NCI-H526 (cell line): ENCODE measurements at places on chromosomes 11 and 22.

GRCh38 chr11:103317118-103317517 is 207.9 kb downstream of the DYNC2H1 start:
- no peak for DNase-seq

DNA sequence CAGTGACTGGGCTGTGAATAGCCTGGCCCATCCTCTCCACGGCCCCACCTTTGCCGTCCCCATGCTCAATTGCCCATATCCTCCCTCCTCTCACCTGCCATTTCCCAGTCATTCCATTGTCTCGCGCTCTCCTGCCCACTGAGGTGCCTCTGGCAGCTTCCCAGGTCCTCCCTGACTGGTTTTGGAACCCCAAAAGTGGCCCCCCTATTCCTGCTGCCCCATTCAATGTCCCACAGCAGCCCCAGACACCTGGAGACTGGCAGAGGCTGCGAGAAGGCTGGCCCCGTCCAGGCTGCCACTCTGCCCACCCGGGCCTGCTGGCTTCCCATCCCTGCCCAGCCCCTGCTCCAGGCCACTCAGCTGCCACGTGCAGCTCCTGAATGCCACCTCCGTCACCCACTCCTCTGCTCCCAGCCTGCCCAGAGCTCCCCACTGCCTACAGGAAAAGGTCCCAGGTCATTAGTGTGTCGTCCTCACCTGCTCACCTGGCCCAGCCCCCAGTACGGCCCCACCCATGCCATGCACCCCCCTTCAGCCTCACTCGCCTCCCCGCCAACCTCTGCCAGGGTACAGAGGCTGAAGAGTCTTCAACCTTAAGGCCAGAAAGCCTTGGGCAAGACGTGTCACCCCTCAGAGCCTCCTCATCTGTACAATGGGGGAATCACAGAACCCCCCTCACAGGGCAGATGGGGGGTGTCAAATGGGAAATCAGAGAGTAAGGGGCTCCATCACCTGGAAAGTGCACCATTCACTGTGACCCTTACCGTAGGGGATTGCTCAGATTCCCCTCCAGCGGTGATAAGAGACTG is 37.5 kb downstream of the KCNJ4 start:
- DNase-seq: no peak

- no peak for DNase-seq
Observed at GRCh38 chr11:98616098-98616655, 404.6 kb upstream of the CNTN5 start.

DNA sequence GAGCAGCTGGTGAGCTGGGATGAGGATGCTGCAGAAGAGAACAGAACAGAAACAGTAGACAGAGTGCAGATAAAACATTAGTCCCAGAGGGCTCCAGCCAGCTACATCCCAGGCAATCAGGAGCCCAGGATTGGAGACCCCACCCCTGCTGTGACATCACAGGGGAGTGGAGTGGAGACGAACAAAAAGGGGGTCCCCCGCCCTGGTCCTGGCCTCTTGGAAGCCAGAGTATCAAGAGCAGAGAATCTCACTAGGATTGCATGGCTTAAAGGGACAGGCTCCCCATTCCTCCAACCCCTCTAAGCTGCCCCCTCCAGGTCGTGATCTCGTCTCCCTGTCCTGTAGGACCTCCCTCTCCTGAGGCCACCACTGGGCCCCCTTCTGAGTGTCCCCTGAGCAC is at the start of gene P2RX3:
Gene P2RX3, plus strand, starts transcription at position 211 of the 400 bp plus-strand sequence. CDS start 199 bp downstream, outside the sequence.
- no peak for DNase-seq

- DNase-seq: no peak
Observed at GRCh38 chr11:56950510-56950909, 38.2 kb upstream of the OR5AK2 start.

DNA sequence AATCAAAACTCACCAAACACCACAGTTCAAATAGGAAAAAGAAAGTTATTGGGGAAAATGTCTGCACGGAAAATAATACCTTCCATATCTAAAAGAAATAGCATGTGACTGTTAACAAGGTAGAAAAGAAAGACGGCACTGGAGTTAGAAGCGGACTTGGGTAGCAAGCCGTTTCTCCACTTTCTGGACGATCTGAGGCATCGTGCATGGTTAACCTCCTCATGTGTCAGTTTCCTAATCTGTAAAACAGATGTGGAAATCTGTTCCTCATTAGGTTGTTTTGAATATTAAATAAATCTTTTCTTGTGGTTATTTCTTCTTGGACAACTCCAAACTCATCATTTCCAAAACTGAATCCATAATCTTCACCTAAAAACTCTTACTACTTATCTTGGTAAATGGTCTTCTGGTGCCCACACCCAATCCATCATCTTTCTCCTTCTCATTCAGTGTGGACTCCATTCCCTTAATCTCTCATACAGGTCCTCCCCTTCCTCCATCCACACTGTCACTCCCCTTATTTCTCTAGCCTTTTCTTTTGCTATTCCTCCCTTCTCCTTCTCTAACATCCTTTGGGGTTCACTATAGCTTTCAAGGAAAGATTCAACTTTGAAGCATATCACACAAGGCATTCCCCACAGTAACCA is 53.5 kb downstream of the VSIG10L2 start:
- no peak for DNase-seq
